T-helper 17 cell (primary cell): ENCODE measurements at places on chromosomes 11 and 22.
A peak's percentile ranks its signal among the peaks of the same experiment; 100 is the strongest.

DNA sequence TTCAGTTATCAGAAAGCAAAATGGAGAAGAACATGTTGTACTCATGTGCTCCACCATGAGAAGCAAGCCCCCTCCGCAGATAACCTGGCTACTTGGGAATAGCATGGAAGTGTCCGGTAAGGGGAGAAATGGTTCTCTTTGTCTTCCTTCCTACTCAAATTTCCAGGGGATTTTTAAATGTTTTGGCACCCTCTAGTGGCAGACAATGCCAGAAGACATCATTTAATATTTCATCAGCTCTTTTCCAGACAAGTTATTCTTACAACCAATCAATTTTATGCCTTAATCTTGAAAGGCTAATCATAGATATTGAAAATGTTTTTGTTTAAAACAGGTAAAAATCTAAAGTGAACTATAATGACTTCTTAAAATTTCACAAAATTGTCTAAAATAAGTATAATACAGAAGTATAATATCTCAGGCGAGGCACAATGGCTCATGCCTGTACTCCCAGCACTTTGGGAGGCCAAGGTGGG lies 15.7 kb downstream of the CRTAM start:
- DNase-seq: no peak
- H3K36me3 ChIP-seq: peaks cover 2% of the 10 kb centered on the region
- H3K27me3 ChIP-seq: peaks cover 32% of the 10 kb centered on the region
- H3K4me1 ChIP-seq: peaks cover 21% of the 10 kb centered on the region

DNA sequence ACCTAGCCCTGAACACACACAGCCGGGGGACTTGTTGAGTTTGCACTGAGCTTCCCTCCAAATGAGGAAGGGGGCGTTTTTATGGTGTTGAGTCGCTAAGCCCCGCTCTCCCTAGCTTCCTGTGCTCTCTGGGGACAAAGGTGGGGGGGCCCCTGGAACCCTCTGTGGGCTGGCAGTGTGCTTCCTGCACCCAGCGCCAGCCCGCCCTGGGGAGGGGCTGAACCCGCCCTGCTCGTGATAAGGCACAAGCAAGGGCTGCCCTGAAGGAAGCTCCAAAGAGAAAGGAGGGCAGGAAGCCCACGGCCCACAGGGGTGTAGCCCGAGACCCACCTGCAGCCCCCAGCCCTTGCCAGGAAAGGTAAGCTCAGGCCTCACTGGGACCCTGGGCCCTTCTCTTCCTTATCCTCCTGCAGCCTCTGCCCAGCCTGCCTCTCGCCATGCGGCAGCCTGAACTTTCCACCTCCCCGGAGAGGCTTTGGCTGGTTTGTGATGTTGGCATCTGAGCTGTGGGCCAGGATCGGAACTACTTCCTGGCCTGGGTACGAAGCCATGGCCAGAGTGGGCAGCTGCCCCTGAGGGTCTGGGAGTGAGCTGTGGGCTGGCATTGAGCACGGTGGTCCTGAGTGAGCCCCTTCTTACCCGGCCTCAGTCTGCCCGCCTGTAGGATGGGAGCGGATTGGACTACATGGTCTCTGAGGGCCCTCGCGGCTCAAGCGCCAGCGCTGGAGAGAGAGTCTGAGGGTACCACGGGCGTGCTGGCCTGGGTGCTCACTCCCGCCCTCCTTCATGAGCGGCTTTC lies at the start of gene FERMT3:
FERMT3 (plus strand) TSS at position 265 of the 799 bp plus-strand sequence. CDS start 644 bp downstream, outside the sequence.
- peak; percentile 35 for DNase-seq
- H3K4me3 ChIP-seq: peak within 1 kb of the TSS; percentile 92
- no peaks in the 10 kb centered on the region for H3K27me3 ChIP-seq
- H3K27ac ChIP-seq: peak within 1 kb of the TSS; percentile 90
- peaks cover 10% of the 10 kb centered on the region for H3K36me3 ChIP-seq

DNA sequence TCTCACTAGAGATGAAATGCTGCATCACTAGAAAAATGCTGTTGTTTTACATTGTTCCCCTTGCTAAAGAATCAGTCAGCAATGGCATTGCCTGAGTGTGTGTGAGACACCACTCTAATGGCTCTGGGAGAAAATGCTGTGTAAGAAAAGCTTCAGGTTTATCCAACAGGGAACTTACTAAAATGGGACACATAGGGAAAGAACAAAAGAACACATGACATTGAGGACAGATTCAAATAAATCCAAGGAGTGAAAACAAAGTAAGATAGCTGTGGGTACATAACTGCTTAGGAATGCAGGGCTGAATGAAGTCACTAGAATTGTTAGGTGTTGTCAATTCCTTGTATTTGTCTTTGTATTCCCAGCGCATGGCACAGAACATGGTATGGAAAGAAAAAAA lies 24.2 kb downstream of the BLID start:
- H3K36me3 ChIP-seq: no peaks in the 10 kb centered on the region
- DNase-seq: no peak
- H3K27me3 ChIP-seq: peaks cover 19% of the 10 kb centered on the region
- H3K4me1 ChIP-seq: no peaks in the 10 kb centered on the region
- no peak overlapping the region for H3K4me3 ChIP-seq

GRCh38 chr11:15223318-15223717 lies 108.6 kb downstream of the INSC start:
- H3K4me3 ChIP-seq: no peak overlapping the region
- H3K27me3 ChIP-seq: peaks cover 14% of the 10 kb centered on the region
- DNase-seq: no peak
- H3K4me1 ChIP-seq: no peaks in the 10 kb centered on the region
- H3K27ac ChIP-seq: no peak overlapping the region

- H3K4me1 ChIP-seq: peaks cover 2% of the 10 kb centered on the region
- no peak for DNase-seq
- no peaks in the 10 kb centered on the region for H3K36me3 ChIP-seq
- H3K4me3 ChIP-seq: no peak overlapping the region
- H3K27me3 ChIP-seq: no peaks in the 10 kb centered on the region
- H3K27ac ChIP-seq: no peak overlapping the region
These were observed 79.3 kb downstream of the LIF start for GRCh38 chr22:30167296-30167695.

DNA sequence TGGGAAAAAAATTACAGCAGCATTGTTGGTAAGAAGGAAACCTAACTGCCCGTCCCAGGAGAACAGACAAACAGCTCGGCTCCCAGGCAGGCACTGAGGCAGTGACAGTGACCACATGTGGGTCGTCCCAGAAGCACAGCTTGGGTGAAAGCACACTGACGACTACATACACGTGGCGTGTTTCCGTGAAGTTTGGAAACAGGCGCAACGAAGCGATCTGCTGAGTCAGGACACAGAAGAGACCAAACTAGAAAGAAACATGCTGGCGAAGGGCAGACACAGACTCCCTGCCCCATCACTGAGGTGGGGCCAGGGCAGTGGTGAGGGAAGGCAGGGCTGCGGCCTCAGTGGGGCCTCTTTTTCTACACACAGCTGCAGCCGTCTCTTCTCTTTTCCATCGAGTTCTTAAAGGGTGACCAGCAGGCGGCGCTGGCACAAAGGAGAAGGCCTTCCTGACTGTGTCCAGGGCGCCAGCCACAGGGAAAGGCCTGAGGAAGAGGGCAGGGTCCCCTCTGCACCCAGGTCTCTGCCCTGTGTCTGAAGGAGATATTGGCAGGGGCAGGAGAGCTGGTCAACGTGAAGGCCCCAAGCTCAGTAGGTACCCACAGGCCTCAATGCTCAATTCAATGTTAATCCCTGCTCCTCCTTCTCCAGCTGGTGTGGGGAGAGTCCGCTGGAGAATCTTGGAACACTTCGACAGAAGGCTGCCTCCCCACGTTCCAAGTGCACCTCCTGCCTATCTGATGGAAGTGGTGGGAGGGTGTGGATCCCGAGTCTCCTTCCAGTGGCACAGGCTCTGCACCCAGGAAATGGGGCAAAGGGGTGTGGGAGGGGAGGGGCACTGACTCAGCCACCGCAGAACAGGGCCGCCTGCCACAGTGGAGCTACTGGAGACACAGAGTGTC lies 19.9 kb downstream of the CARS1 start:
- no peak for DNase-seq
- peaks cover 6% of the 10 kb centered on the region for H3K36me3 ChIP-seq
- H3K27ac ChIP-seq: peak overlapping the region; percentile 56
- H3K27me3 ChIP-seq: no peaks in the 10 kb centered on the region

- no peak for DNase-seq
- peak within 1 kb of the TSS; percentile 87 for H3K4me3 ChIP-seq
- H3K36me3 ChIP-seq: peaks cover 6% of the 10 kb centered on the region
- peaks cover 31% of the 10 kb centered on the region for H3K27me3 ChIP-seq
These were observed at the start of gene TPBGL for GRCh38 chr11:75240311-75241035. Gene TPBGL, plus strand, starts transcription at chr11:75240774. Its CDS starts 276 bp downstream, at chr11:75241050.

- H3K4me1 ChIP-seq: peaks cover 3% of the 10 kb centered on the region
- no peaks in the 10 kb centered on the region for H3K36me3 ChIP-seq
- H3K27me3 ChIP-seq: peaks cover 6% of the 10 kb centered on the region
- no peak overlapping the region for H3K4me3 ChIP-seq
- no peak overlapping the region for H3K27ac ChIP-seq
These were observed 21.0 kb downstream of the P2RY2 start for GRCh38 chr11:73239111-73239521.

DNA sequence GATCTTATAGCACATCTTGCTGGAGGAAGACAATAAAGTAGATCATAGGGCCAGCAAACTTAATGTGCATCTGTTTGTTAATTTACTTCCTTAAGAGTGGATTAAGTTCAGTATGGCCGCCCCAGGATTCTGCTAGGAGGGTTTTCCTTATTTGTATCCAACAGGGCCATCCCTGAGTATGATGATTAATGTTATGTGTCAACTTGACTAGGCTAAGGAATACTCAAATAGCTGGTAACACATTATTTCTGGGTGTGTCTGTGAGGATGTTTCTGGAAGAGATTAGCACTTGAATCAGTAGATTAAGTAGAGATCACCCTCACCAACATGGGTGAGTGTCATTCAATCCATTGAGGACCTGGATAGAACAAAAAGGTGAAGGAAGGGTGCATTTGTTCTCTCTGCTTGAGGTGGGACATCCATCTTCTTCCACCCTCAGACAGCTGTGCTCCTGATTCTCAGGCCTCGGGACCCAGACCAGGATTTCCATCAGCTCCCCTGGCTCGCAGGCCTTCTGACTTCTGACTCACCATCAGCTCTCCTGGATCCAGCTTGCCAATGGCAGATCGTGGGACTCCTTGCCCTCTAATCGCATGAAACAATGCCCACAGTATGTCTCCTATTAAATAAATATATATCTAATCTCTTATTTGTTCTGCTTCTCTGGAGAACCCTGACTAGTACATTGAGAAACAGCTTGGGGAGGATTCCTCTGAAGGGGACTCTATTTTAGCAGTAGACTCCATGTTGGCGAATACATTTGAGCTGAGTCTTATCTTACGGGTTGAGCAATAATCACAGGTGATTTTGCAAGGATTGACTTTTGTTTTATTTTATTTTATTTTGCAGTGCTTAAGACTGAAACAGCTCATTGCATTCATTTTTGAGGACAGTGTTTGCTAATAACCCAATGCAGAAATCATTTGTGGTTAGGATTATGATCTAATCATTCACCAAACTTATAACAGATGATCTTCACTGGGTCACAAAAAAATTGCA lies 9.0 kb upstream of the ZBTB44 start:
- no peak overlapping the region for H3K4me3 ChIP-seq
- H3K4me1 ChIP-seq: no peaks in the 10 kb centered on the region
- no peaks in the 10 kb centered on the region for H3K27me3 ChIP-seq
- DNase-seq: no peak
- peaks cover 7% of the 10 kb centered on the region for H3K36me3 ChIP-seq
- no peak overlapping the region for H3K27ac ChIP-seq

DNA sequence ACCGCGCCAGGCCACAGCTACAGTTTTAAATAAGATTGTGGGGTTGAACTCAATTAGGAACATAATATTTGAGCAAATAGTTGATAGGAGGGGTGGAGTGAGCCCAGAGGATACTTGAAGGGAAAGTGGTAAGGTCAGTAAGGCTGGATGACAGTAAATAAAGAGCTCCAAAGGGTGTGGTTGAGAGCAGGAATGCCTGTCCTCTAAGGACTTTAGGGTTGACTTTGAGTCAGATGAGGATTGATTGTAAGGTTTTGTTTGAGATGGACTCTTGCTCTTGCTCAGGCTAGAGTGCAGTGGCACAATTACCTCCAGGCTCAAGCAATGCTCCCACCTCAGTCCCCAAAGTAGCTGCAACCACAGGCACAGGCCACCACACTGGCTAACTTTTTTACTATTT lies 2.4 kb downstream of the FOXR1 start:
- no peak for DNase-seq
- no peak overlapping the region for H3K27ac ChIP-seq
- peaks cover 45% of the 10 kb centered on the region for H3K27me3 ChIP-seq
- H3K4me3 ChIP-seq: no peak overlapping the region

DNA sequence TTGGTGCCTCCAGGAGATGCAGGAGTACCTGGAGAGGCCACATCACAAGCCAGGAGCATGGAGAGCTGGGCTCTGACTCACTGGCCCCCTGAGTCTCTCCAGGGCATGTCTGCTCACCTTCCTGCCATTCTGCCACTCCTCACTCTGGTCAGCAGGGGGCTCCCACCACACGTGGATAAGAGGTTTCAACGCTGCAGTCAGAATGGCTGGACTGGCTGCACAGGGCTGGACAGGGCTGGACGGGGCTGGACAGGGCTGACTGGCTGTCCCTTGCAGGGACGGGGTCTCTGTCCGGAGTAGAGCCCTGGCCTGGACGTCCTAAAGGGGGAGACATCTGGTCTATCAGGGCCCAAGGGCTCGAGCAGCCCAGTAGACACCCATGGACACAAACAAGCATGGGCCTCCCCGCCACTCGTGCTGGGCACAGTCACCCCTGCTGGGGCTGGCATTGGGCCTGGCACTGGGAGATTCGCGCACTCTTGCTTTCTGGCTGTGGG lies 34.6 kb downstream of the CYTH4 start:
- no peak overlapping the region for H3K4me3 ChIP-seq
- H3K4me1 ChIP-seq: peaks cover 17% of the 10 kb centered on the region
- H3K27ac ChIP-seq: no peak overlapping the region
- peak; percentile 46 for DNase-seq
- no peaks in the 10 kb centered on the region for H3K36me3 ChIP-seq
- H3K27me3 ChIP-seq: peaks cover 16% of the 10 kb centered on the region

DNA sequence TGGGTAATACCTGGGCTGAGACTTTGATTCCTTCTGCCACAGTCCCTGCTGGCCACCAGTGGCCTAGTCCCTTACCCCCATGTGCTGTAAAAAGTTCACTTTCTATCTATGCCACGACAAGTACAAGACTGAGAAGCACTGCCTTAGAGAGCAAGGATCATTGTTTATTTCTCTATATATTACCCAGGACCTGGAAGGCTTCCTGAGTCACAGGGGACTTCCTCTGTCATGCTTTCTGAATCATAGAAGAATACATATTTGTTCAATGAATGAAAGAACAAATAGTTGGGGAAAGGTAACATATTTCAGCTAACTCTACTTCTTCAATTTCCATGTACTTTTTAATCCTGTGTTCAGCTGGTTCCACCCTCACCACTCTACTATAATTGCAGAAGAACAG lies 5.5 kb upstream of the SYT9 start:
- DNase-seq: no peak
- no peak overlapping the region for H3K4me3 ChIP-seq
- peaks cover 4% of the 10 kb centered on the region for H3K4me1 ChIP-seq
- peaks cover 42% of the 10 kb centered on the region for H3K27me3 ChIP-seq

GRCh38 chr22:46560696-46561295 lies 23.4 kb upstream of the CELSR1 start:
- no peaks in the 10 kb centered on the region for H3K27me3 ChIP-seq
- DNase-seq: no peak
- peaks cover 5% of the 10 kb centered on the region for H3K4me1 ChIP-seq
- no peak overlapping the region for H3K4me3 ChIP-seq
- peak overlapping the region; percentile 79 for H3K27ac ChIP-seq
- no peaks in the 10 kb centered on the region for H3K36me3 ChIP-seq
